Peyer's patch (tissue), 4 donors: ENCODE measurements at places on chromosomes 6 and 20. TPM values are rescaled to one million over a fixed set of nuclear protein-coding genes. Genes with fewer than 3 reads are reported as not detected.

GRCh38 chr20:2748551-2749342, 51.7 kb downstream of the CPXM1 start:
- H3K36me3 ChIP-seq: no peaks in the 10 kb centered on the region
- DNase-seq: no peak
- H3K4me3 ChIP-seq: no peak overlapping the region
- no peaks in the 10 kb centered on the region for H3K27me3 ChIP-seq
- H3K4me1 ChIP-seq: peaks cover 18% of the 10 kb centered on the region
- no peak overlapping the region for H3K27ac ChIP-seq

DNA sequence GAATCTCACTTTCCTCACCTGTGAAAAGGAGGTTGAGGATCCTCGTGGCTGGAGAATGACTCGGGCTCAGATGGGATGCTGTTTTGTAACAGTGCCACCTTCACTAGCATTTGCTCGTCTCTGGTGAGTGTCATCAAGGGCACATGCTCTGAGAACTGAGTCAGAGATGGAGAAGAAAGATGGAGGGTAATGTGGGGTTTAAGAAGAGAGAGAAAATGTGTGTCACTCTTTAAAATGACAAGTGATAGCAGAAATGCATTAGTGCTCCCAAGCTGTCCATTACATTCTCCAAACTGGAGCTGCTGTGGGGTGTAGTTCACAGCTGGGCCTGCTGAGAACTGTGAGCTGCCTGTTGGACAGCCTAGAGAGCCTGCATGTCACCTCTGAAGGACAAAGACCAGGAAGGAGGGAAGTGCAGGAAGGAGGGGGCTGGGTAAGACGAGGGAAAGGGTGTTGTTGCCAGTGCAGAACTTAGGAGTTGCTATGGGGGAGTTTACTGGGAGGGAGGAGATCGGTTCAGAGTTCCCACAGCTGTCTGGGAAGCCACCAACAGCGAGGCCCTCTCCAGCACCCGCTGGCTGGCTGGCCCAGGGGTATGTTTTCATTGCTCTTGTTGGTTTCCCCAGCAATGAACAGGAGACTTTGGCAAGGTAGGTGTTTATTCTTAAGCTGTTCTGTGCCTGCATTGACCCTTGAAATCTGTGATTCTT, 19.8 kb downstream of the GMPR start:
- H3K4me3 ChIP-seq: no peak overlapping the region
- H3K36me3 ChIP-seq: no peaks in the 10 kb centered on the region
- no peaks in the 10 kb centered on the region for H3K27me3 ChIP-seq
- no peak overlapping the region for H3K27ac ChIP-seq
- no peaks in the 10 kb centered on the region for H3K4me1 ChIP-seq
- DNase-seq: no peak

TPD52L1 gene
- 13.4 TPM for total RNA-seq

- no peak for DNase-seq
- H3K4me1 ChIP-seq: peaks cover 19% of the 10 kb centered on the region
- H3K27me3 ChIP-seq: no peaks in the 10 kb centered on the region
- peak overlapping the region; percentile 73 for H3K4me3 ChIP-seq
These were observed 1.5 kb downstream of the LATS1 start for GRCh38 chr6:149716181-149716963.

DNA sequence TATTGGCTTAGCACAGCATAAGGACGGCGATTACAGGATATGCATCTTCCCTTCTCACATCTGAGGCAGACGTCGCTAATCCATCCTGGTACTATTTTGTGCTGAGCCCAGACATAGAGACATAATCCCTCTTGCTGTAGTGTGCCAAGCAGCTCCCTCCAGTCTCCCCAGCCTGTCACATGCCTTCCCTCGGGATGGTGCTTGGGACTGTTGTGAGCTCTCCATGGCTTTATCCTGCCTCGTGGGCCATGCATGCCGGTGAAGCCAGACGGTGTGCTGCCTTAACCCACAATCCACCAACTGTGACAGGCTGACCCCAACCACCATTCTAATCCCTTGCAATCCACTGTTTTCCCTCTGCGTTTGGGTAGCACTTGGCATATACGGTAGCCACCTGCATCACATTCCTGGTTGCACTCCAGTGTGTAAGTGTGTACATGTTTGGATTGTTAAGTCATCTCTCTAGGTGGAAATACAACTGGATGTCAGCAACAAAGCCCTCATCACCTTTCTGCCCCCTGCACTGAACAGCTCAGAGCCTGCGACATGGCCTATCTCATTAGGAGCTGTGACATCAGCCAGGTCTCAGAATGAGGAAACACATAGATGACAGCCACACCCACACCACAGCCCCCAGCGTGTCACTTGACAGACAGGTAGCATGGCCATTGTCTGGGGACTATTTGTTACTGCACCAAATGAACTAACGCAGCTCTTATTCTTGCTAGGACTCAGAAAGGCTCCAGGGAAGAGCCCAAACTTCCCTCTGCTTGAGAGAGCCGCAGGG, 374.8 kb upstream of the CDH4 start:
- H3K27ac ChIP-seq: no peak overlapping the region
- H3K4me3 ChIP-seq: no peak overlapping the region
- no peak for DNase-seq
- H3K36me3 ChIP-seq: no peaks in the 10 kb centered on the region

SIRPD gene
- total RNA-seq: not detected

OPN5 gene
- not detected for total RNA-seq

GRCh38 chr6:6826095-6826901, 237.8 kb downstream of the LY86 start:
- H3K4me1 ChIP-seq: peaks cover 22% of the 10 kb centered on the region
- no peaks in the 10 kb centered on the region for H3K36me3 ChIP-seq
- no peaks in the 10 kb centered on the region for H3K27me3 ChIP-seq
- DNase-seq: peak; percentile 73

DNA sequence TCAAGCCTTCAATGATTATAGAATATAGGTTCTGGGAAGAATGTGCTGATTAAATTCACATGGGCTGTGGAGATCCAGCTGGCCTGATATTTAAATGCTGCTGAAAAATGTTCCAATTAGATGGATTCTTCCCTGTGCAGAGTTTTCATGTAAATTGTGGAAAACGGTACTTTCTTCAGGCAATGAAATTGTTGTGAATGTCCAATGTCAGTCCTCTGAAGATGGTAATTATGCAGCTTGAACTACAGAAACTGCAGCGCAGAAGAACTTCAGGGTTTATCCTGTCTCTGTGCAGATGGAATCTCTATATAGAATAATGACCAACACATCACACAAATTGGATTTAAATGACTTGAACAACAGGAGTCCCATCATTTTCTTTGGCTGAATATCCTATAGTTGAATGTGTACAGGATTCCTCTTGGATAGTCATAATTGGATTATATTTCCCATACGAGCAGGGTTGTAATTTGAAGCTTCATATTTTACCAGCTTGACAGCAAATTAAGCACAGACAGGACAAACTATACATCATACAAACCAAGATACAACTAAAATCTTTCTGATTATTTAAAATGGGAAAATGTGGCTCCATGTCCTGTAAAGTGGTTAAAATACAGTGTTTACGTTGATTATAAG, 82.3 kb downstream of the CAP2 start:
- no peaks in the 10 kb centered on the region for H3K36me3 ChIP-seq
- H3K27me3 ChIP-seq: no peaks in the 10 kb centered on the region
- H3K4me1 ChIP-seq: no peaks in the 10 kb centered on the region
- no peak overlapping the region for H3K27ac ChIP-seq
- H3K4me3 ChIP-seq: no peak overlapping the region

MYB gene
- total RNA-seq: 15.3 TPM

DNA sequence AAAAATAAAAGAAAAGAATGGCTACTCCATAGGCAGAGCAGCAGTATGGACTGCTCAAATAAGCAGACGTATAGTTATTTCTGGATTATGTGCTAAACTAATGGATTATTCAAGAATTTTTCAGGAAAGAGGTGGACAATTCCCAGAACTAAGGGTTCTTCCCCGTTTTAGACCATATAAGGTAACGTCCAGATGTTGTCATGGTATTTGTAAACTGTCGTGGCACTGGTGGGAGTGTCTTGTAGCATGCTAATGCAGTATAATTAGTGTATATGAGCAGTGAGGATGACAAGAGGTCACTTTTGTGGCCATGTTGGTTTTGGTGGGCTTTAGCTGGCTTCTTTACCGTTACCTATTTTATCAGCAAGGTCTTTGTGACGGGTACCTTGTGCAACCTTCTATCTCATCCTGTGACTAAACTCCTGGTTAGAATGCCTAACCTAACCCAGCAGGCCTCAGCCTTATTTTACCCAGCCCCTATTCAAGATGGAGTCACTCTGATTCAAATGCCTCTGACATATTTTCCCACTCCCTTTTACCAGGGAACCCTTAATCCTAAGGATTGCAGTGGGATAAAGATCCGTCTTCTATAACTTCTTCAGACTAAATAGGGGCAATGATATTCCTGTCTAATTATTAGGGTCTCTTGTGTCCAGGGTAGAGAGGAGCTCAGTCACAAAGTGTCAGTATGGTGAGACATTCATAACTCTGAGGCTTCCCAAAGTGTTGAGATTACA, 11.1 kb upstream of the TRIM38 start:
- H3K27ac ChIP-seq: no peak overlapping the region
- no peak for DNase-seq
- no peak overlapping the region for H3K4me3 ChIP-seq

PKHD1 gene
- total RNA-seq: 0.83 TPM

MLN gene
- total RNA-seq: not detected

RSPH4A gene
- 0.35 TPM for total RNA-seq

GRCh38 chr6:72975352-72975752, 249.9 kb downstream of the KHDC1L start:
- no peak for DNase-seq
- no peak overlapping the region for H3K27ac ChIP-seq

DNA sequence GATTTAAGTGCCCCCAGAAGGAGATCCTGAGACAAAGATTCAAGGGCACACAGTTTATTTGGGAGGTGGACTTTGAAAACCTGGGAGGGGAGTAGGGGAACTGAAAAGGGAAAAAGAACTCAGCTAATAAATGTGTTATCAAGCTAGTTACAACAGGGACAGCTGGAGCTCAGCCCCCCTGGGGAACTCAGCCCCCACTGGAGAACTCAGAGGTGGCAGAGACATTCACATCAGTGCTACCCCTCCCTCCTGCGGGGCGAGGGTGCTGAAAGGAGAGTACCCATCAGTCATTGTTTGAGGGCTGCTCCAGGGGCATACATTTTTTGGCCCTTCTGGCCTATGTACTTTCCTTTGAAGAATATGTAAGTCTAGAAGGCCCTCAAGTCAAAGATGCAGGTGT, 101.4 kb downstream of the LRFN2 start:
- H3K27ac ChIP-seq: no peak overlapping the region
- H3K4me3 ChIP-seq: no peak overlapping the region
- H3K36me3 ChIP-seq: no peaks in the 10 kb centered on the region
- no peaks in the 10 kb centered on the region for H3K4me1 ChIP-seq

DNA sequence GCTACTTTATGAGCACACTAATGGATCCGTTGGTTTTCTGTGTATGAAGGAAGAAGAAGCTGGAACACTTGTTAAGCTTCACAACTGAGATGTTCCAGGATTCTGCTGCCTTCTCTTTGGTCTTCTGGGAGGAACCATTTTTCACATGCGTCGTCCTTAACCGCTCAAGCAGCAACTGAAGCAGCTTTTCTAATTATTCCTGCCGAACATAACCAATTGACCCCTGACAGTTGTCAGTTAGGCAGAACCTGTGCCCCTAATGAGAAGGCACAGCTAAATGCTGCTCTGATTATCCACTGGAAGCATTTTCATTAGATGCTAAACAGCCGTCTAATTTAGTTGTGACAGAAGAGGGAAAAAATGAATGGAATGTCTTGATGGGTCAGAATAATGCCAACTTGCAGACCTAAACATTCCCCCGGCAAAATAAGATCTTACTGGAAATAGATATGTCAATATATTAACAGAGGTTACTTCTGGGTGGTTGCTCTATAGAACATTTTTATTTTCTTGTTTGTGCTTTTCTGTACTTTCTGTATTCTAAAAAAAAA, 85.0 kb upstream of the SMLR1 start:
- no peak for DNase-seq
- no peaks in the 10 kb centered on the region for H3K4me1 ChIP-seq
- no peaks in the 10 kb centered on the region for H3K27me3 ChIP-seq
- no peak overlapping the region for H3K27ac ChIP-seq

GRCh38 chr6:37696220-37696840, 1.4 kb downstream of the MDGA1 start:
- H3K36me3 ChIP-seq: no peaks in the 10 kb centered on the region
- peak overlapping the region; percentile 75 for H3K4me3 ChIP-seq
- H3K27ac ChIP-seq: no peak overlapping the region
- DNase-seq: peak; percentile 51
- peaks cover 6% of the 10 kb centered on the region for H3K4me1 ChIP-seq

DNA sequence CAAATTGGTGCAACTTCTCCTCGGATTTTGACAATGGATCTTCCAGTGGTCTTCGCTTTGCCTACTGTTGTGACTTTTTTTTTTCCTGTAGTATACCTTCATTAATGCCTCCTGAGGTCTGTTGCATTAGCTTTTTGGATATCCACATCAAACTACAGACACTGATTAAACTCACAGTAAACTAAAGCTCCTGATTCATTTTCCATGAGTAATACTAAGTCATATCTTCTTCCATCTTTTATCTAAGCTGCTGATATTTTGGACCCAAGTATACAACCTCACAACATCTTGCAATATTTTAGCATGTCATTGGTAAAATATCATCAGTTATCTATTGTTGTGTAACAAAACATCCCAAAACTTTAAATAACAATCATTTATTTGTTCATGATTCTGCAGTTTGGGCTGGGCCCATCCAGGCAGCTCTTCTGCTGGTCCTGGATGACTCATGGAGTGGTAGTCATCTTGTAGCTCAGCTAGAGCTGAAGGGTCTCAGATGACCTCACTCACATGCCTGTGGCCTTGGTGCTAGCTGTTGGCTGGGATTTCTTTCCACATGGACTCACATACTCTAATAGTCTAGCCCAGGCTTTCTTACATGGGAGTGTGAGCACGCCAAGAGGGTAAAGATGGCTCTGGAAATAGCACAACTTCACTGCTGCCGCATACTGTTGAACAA, 78.3 kb upstream of the SRSF6 start:
- H3K27me3 ChIP-seq: no peaks in the 10 kb centered on the region
- no peak overlapping the region for H3K4me3 ChIP-seq
- no peaks in the 10 kb centered on the region for H3K4me1 ChIP-seq
- no peak overlapping the region for H3K27ac ChIP-seq

DNA sequence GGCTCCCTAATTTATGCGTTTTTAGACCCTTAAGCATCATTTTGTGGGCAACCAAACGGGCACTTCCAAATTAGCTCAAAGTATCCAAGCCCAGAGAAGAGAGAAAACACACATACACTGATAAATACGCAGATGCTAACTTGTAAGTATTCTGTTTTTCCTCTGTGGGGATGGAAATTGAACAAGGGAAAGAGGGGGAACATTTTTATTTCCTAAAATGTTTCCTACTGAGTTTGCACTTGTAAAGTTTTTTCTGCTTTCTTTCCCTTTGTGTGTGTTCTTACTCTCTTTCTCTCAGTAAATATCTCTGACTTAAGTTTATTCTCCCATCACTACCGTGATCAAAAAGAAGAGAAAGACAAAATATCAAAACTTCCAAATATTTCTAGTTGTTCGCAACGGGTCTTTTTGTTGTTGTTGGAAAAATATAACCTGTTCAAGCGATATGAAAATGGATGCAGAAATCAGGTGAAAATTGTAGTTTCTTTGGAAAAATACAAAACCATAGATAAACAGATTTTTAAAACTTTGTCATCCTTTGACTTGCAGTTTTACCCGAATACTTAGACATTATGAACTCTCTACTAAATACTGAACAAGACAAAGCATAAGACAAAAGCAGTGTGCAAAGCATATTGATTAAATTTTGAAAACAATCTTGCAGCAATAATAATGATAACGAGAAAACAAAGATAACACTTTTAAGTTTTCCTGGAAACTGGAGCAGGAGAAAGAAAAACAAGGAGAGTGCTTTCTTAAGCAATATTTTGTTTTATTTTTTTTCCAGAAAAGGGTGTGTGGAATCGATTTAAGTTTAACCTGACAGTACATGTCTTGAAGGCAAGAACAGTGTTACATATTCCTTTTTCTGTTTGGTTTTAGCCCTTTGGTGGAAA, 1.0 kb upstream of the NKX2-4 start:
- no peak overlapping the region for H3K27ac ChIP-seq
- no peaks in the 10 kb centered on the region for H3K27me3 ChIP-seq
- H3K4me1 ChIP-seq: peaks cover 18% of the 10 kb centered on the region
- H3K4me3 ChIP-seq: no peak overlapping the region
